ENCODE measurements at places on chromosomes 2 and 18.

DNA sequence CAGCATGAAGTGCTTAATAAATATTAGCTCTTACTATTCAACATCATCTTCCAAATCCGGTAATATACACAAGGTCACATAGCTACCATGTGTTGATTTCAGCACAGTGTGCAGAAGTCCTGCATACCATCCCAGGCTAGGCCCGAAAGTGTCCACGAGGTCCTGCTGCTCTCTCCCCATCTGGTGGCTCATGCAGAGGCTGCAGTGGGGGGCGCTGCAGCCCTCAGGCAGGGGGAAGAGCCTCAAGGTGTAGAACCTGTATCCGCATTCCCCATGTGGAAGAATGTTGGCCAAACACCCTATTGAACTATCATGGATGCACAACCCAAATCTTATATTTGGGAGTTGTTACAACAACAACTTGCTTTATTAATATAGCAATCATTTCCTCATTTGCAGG, 88.5 kb downstream of the ST6GAL2 start:
- no peak for DNase-seq

GRCh38 chr2:20990442-20991430, 53.1 kb downstream of the APOB start:
- DNase-seq, result no peak

DNA sequence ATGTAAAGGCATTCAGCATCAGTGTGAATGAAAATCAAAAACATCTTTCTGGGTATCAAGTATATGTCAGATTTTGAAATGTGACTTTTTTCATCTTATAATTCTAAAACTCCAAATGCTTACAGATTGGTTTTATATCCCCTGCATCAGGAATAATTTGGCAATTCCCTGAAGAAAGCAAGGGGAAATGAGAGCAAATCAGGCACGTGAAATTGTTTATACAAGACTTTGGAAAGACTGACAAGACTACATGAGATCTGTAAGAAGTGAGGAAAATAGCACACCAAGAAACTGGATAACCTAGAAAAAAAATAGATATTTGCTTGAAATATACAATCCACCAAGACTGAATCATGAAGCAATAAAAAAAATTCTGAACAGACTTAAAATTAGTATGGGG, 13.8 kb downstream of the COL6A3 start:
- DNase-seq, result no peak

DNA sequence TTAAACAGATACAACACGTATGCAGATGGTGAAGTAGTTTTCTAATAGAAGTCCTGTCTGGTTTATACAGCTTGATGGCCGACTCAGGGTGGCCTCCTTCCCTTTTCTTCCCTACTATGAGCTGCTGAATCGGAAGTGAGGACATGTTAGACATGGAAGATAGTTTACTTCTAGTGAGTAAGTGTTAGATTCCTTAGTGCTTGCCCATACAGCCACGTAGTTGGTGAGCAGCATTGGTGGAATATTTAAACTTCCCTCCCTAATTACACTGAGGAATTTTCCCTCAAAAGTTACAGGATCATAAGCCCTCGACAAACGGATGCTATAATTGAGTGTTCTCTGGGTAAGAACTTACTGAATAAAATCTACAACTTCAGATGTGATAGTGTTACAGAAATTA, 52.1 kb downstream of the RHBDD1 start:
- DNase-seq, result no peak

DNA sequence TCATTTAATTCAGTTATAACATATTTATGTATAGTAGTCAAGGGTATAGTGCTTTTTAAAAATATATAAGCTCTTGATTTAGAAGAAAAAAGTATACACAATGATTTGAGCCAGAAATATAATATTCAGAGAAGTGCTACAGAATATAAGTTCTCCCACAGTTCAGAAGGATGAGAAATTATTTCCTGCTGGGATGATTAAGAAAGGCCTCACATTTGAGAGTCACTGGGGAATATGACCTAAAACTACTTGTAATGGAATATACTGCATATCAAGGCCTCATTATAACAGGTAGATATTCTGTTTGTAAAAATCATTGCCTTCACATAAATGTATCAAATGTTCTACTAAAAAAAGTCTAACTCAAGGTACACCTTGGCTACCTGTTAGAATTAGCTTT, 203.5 kb downstream of the MBD2 start:
- no peak for DNase-seq

GRCh38 chr18:48924630-48925490, 25.9 kb downstream of the SMAD7 start:
- no peak for DNase-seq

DNA sequence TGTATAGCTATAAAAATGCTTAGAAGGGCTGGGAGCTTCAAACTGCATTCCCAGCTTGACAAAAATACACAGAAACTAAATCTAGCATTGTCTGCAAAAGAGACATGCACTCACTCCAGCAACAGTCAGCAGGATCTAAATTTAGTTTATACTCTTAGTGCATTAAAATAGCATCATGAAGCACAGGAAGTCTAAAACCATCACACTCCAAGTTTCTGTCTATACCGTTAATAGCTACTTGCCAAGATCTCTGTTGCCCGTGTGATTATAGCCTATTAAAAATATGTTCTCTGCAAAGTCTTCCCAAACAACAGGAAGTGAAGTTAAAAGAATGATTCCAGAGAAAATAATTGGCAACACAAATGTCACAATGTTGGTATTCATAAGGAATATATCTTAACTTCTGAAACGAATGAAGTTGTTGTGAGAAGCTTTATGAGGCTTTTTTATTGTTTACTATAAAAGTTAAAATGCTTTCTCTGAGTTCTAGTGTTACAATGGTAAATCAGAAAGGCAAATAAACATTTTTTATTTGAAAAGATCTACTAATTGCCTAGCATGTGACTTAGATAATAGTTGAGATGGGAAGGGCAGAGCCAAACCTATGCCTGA, 184.2 kb downstream of the ZNF385B start:
- no peak for DNase-seq

- no peak for DNase-seq
Observed at GRCh38 chr2:181578829-181579228, 78.1 kb downstream of the CERKL start.

DNA sequence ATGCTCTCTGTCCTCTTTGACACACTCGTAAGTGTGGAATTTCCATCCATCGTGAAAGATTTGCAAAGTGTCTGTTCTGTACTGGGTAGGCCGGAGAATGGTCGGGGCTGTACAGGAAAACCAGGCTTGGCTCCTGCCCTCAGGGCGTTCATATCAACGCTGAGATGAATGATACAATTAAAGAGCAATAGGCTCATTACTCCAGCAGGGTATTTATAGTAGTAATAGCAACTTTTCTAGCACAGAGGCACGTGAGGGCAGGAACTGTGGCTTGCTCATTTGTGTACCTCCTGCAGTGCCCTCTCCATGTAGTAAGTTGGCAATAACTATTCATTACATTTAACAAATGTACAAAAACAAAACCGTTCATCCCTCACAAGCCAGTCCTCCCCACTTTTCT, 5.3 kb upstream of the NCK2 start:
- DNase-seq, result no peak

GRCh38 chr18:70848329-70848728, 559.5 kb downstream of the SOCS6 start:
- no peak for DNase-seq

GRCh38 chr18:8571399-8571798, 37.8 kb upstream of the RAB12 start:
- no peak for DNase-seq

DNA sequence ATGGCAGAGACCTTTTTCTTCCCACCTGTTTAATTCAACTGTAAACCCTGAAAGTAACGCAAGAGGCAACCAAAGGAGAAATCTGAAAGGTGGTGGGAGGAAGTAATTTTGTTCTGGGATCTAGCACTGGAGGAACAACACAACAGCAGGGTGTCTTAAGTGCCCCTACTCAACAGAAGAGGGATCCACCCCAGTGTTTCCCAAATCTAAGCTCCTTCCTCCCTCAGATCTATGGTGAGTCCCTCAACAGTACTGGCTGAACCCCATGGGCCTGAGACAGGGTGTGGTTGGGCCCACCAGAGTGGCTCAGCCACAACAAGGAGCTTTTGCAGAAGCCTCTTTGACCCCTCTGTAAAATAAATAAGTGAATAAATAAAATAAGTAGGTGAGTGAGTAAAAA, 790.3 kb downstream of the ERBB4 start:
- DNase-seq, result no peak

DNA sequence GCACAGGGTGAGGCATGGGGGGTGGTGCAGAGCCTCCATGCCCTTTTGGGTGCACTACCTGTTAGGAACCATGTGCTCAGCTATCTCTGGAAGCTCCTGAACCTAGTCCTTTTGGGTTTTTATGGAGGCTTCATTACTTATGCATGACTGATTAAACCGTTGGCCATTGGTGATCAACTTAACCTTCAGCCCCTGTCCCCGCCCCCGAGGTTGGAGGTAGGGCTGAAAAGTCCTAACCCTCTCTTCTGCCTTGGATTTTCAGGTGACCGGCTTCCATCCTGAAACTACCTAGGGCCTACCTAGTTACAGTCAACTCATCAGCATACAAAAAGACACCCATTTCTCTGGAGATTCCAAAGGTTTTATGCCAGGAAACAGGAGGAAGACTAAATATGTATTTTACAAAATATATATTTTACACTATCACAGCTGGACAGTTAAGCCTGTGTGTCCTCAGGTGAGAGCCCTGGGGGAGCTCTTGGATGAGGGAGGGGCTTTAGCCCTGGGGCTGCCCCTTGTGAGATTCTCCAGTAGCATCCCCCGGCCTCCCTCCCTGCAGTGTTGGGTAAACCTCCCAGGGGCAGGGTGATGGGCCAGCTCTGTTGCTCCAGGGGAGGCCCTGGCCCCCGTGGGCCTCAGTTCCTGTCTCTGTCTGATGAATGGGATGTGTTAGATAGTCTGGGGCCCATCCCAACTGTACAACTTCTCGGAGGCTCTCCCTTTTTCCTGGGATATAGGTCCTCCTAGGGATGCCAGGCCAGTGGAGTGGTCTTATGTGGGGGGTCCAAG, 24.1 kb downstream of the GLI2 start:
- no peak for DNase-seq

- DNase-seq, result no peak
Observed at GRCh38 chr18:33833842-33834241, 255.8 kb downstream of the ASXL3 start.

DNA sequence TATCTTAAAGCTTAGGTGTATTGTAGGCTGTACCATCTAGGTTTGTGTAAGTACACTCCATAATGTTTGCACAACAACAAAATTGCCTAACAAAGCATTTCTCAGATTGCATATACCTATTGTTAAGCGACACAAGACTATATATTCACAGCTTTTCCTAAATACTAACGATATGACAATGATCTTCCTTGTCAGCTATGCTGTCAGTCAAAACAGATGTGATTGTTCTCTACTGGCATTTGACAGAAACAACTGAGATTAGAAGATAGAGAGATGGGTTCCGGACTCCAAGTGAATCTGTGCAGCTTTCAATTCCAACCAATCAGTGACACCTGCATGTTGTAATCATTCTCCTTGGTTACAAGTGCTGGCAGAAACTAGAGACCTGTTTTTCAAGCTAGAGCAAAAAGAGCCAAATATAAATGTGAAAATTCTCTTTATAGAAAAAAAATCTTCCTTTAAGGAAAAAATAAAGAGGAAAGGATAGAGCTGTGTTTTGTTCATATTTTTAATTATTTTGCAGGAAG, 1232.3 kb upstream of the SLC39A10 start:
- no peak for DNase-seq

DNA sequence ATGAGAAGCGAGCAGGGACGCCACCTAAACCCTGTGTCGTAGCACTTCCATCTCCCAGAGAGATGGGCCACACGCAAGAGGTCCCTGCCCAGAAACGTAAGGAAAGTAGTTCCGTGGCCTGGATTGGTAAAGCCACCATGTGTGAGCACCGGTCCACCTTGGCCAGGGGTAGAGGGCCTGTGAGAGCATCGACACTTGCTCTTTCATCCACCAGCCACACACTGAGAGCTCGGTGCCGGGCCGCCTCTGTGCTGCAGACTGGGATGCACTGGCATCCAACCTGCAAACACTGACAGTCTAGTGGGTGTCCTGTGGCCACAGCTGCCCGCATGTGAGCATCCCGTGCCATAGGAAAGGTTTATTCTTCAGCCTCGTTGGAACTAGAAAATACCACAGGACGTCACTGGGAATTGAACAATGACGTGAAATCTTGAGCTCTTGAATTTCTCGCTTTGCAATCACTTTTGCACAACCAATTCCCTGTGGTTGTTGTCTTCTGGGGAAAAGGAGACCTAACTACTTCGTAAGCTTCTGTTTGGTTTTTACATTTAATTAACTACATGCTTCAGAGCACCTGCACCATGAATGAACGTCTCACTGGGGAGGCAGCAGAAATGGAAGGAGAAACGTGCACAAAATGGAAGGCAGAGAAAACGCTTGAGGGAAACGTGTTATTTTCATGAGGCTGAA, 212.0 kb upstream of the RAB6C start:
- DNase-seq, result no peak

DNA sequence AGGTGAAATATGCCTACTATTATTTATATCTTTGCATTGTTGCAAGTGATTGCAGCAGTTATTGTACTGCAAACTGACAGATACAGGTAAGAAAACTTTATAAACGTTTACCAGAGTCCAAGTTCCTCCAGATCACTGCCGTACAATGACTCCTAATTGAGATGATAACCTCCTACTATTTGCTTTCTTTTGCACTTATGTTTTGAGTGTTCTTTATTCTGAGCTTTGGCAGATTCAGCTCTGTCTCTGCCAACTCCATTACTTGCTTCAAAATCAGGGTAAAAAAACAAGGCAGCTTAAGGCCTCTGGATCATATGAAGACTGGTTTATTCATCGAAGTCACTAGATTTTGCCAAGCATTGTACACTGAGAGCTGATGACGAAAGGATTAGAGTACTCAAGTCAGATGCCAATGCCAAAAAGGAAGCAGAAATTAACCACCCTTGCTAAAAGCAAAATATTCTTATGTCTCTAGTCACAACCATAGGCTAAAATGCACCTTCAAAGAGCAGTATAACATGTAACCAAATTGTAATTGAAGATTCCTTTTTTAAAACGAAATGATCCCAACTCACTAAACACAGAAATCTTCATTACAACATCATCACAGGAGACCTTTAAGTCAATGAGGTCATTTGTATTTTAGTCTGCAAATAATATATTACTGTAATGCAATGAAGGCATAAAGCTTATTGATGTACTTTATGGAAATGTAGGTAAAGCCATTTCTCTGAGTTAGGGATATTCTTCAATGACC, 10.5 kb upstream of the IKZF2 start:
- no peak for DNase-seq

GRCh38 chr18:23115683-23116096, 19.6 kb upstream of the CABLES1 start:
- DNase-seq, result no peak

GRCh38 chr2:216956820-216957493, 97.1 kb upstream of the TNP1 start:
- no peak for DNase-seq

- DNase-seq, result no peak
Observed at GRCh38 chr2:203594541-203594940, 59.4 kb upstream of the RAPH1 start.

- no peak for DNase-seq
Observed at GRCh38 chr2:12127638-12128037, 381.2 kb downstream of the LPIN1 start.

Data from stimulated activated CD8-positive, alpha-beta memory T cell treated with anti-CD3 and anti-CD28 coated beads, Interleukin-15, amount 100 ng/mL, for 4 hours (primary cell).